ENCODE measurements at places on chromosomes 1 and 21. TPM values are rescaled to one million over a fixed set of nuclear protein-coding genes. Genes with fewer than 3 reads are reported as not detected.

The FRRS1 gene
- 2.3 TPM for total RNA-seq

- no peak for DNase-seq
Measured at GRCh38 chr1:234495231-234495990, 16.4 kb upstream of the TARBP1 start.

GRCh38 chr1:20137604-20138003, 1.5 kb upstream of the PLA2G2F start:
- DNase-seq: no peak

DNA sequence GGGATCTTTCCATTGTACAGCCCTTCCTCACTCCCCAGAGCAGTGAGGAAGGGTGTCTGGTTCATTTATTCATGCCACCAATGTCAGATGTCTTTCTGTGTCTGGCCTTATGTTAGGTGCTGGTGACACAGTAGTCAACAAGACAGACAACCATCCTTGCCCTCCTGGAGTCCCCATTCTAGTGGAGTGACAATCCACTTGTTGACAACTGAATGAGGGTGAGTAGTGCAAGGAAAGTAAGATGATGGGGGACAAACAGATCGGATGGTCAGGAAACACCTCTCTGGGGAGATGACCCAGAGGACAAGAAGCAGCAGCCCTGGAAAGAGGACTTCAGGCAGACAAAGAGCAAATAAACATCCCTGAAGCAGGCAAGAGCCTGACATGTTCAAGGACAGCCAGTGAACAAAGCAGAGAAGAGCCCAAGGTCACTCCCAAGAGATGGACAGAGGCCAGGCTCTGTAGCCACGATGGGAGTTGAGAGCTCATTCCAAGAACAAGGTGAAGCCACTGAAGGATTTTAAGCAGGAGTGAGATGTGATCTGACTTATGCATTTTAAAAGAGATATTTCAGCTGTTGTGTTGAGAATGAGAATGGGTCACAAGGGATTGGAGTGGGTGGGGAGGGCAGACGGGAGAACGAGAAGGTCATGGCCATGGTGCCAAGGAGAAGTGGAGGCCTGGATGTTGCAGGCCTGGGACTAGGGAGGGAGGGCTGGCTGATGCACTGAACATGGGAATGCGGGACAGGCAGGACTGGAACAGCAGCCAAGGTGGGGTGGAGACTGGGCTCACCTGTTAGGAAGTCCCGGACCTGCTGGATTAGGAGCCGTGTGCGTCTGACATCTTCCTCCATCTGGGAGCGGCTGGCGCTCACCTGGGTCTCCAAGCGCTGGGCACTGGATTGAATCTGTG, 30.2 kb downstream of the LAMB3 start:
- DNase-seq: no peak

- DNase-seq: no peak
Measured at GRCh38 chr1:21490774-21491487, 18.3 kb upstream of the ALPL start.

The RHCE gene
- total RNA-seq: not detected

DNA sequence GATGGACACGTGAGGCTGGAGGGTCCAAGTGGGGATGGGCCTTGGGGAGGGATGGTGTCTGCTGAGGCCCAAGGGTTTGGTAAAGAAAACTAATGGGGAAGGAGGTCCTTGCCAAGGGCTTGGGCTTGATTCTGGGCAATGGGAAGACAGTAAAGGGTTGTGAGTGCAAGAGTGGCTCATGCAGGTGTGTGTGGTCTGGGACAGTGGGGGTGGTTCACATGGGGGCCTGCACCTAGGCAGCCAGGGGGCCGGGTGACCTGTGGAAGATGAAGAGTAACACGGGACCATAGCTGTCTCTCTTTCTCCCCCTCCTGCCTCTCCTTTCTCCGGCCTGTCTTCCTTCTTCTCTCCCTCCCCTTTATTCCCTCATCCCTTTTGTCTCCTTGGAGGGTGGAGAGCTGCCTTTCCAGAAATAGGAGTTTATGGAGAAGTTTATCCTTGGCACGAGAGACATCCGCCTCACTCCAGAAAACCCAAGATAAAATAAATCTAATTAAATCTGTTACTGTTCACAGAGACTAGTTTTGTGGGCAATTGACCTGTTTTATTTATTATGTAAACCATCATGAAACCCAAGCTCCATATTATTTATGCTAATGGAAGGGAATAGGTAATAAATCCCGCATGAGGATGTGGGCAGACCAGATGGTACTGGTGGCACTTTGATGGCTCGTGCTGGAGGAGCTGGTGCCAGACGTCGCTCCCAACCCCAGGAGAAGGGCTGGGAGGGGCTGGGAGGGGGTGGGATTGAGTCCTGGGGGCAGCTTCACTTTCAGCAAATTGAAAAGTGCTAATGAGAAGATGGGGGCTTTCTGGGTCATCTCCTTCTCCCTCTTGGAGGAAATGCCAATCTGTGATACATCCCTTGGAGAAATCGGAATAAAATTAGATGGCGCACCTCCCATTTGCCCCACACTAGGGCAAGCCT, 272.9 kb upstream of the CSF3R start:
- no peak for DNase-seq

DNA sequence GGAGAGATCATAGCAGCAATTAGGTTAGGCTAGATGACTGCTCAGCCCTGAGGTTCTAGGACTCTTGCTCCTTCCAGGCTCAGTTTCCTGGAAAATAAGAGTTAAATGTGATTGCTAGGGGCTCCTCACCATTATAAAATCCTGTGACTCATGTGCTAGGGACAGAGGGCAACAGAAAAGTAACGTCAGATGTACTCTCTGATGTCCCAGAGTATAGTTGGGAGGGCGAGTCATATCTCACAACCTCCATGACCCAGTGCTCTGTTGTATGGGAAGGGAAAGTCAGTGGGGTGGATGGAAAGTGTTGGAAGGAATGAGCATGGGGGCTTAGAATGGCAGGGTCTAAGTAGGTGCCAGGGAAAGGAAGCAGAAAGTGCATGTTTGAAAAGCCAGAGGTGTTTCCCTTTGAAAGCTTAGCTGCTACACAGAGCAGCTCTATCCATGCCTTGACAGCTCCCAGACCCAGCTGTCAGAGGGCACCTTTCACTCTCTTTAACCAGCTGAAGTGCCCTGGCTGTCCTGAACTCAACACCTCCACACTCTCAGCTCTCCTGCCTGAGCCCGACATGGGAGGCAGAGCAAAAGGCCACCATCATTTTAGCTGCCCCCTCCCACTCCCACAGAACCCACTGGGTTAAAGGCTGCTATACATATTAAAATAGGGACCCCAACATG, 11.6 kb downstream of the GJA5 start:
- DNase-seq: no peak

The KDF1 gene
- total RNA-seq: 13.8 TPM

DNA sequence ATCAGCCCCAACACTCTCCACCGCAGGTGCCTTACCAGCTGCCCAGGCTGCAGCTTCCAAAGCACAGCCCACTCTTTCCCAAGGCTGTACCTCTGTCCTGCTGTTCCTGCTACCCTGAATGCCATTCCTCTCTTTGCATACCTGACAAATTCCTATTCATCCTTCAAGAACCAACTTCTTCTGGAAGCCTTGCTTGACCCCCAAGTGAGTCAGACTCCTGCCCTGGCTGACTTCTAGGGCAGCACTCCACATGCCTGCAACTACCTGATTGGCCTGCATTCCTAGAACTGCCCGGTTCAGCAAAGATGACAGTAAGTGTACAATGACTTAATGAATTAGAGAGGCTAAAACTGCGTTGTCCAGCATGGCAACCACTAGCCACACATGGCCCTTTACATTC, 20.8 kb upstream of the PDZK1IP1 start:
- DNase-seq: no peak

GRCh38 chr1:8663915-8664329, 153.5 kb downstream of the RERE start:
- peak; percentile 26 for DNase-seq

GRCh38 chr1:157278383-157279137, 140.4 kb upstream of the ETV3 start:
- no peak for DNase-seq

The MEX3A gene
- total RNA-seq: 0.99 TPM

DNA sequence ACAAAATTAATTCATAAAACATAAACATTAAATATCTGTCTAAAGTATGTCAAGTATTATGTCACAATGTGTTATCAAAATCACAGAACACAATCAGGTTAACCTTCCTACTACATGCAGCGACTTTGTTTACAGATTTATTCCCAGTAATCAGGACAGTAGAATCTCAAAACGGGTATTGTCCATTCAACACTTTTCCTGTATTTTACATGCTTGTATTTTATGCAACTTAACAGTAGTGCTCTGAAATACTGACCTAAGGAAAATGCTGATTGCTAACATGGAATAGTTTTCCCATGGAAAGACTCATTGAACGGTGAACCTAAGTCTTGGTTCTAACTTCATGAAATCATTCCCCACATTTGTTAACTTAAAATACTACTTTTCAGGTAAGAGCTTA, 2.3 kb downstream of the SERBP1 start:
- no peak for DNase-seq

GRCh38 chr1:60503266-60503925, 429.8 kb upstream of the C1orf87 start:
- DNase-seq: no peak

DNA sequence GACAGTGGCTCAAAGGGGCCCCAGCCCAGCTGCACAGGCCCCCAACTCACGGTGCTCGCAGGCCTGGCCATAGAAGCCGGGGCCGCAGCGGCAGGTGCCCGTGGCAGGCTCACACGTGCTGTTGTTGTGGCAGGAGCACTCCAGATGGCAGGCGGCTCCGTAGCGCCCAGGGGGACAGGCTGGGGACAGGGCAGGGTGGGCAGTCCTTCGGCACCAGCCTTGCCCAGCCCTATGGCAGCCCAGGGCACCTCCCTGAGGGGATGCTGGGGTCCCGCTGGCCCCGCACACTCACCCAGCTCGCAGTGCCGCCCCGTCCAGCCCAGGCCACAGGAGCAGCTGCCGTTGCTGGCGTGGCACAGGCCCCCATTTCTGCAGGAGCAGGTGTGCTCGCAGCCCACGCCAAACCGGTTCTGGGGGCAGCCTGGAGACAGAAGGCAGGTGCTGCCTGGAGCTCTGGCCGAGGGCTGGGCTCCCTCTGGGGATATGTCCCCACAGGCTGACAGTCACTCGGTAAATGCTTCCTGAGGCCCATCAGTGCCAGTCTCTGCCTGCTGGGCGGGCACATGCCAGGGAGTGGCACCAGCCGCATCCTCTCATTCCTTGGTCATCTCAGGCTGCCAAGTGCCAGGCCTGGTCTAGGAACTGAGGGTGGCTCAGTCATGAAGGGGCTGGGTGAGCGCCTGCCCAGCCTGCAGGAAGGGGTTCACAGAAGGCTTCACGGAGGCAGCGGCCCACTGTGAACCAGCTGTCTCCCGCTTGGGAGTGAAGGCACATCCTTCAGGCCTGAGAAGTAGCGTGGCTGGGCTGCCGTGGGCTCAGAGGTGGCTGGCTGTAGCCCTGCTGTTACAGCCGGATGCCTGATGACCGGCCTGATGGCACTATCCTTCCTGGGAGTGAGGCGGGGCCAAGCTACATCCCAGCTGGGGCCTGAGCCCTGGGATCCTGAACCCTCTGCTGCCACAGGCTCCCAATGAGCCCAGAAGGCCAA, 40.1 kb downstream of the ARHGEF16 start:
- DNase-seq: no peak

The SPATA46 gene
- total RNA-seq: not detected

DNA sequence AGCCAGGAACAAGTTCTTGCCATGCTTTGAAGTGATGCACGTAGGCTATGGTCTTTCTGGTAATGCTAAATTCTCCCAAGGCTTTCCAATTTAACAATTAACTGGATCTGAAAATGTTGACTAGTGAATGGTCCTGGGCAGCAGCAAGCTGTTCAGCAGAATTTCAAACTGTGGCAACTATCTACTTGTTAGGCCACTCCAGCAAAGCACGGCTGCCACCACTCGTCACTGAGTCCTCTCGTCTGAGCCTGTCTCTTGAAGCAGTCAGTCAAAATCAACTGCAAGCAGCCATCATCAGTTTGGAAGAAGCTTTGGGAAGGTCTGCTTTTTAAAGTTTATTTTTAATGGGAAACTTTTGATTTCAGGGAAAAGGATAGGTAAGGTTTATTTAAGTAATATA, 6.1 kb downstream of the FLVCR1 start:
- DNase-seq: no peak

DNA sequence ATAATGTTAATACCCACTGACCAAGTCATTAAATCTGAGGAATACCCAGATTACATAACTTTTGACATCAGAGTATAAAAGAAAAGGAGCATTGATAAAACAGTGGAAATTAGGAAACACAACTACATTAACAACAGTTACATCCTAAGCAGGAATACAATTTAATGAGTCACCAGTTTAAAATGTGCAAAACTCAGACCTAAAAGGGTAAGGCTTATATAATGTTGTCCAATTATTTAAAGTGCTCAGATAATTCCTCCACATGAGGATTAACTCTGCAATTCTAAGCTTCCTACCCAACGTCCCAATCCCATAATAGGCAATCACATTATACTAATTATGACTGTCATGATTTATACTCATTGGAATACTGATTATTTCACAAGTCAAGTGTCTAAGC, 50.5 kb downstream of the ABL2 start:
- no peak for DNase-seq

DNA sequence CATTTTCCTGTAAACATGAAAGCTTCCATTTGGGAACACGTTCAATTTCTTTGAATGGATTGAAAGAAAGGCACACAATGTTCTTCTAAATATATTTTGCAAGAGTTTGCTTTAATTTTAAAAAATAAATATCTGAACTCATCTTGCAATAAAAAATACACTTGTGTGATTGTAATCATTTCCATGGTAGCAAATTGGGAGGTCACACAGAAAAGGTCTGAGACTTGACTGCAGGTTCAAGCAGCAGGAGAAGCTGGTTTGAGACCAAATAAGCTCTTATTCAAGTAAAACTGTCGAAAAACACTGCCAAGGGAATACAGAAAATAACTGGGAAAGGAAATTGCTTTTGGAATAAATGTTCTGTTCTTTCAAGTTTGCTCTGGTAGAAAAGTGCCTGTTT, 498.9 kb downstream of the ADGRL2 start:
- DNase-seq: no peak

GRCh38 chr1:52057876-52058415, 1.9 kb downstream of the BTF3L4 start:
- DNase-seq: no peak

The TAS1R1 gene
- not detected for total RNA-seq

The RHD gene
- total RNA-seq: not detected

The SPATA17 gene
- total RNA-seq: 2.6 TPM

The PIGK gene
- 5.9 TPM for total RNA-seq

- DNase-seq: peak; percentile 12
Measured at GRCh38 chr1:117389284-117389683, 22.0 kb downstream of the MAN1A2 start.

GRCh38 chr1:81304187-81304586, 496.5 kb upstream of the ADGRL2 start:
- DNase-seq: no peak
